ENCODE measurements at places on chromosomes 4 and X. TPM values are rescaled to one million over a fixed set of nuclear protein-coding genes. Genes with fewer than 3 reads are reported as not detected.

The CLCN4 gene
- total RNA-seq, result 11.2 TPM

The BGN gene
- 2.1 TPM for total RNA-seq

The C4orf51 gene
- total RNA-seq, result not detected

DNA sequence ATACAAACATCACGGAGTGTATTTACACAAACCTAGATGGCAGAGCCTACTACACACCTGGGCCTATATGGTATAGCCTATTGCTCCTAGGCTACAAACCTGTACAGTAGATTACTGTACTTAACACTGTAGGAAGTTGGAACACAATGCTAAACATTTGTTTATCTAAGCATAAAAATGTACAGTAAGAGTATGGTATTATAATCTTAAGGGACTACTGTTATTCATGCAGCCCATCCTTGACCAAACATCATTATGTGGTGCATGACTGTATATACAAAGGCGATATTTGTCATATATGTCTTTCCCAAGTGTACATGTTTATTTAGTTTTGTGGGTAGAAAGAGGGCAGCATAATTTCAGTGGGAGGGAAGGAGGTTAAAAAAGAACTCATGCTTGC, 177.7 kb upstream of the FSTL5 start:
- no peak for DNase-seq

DNA sequence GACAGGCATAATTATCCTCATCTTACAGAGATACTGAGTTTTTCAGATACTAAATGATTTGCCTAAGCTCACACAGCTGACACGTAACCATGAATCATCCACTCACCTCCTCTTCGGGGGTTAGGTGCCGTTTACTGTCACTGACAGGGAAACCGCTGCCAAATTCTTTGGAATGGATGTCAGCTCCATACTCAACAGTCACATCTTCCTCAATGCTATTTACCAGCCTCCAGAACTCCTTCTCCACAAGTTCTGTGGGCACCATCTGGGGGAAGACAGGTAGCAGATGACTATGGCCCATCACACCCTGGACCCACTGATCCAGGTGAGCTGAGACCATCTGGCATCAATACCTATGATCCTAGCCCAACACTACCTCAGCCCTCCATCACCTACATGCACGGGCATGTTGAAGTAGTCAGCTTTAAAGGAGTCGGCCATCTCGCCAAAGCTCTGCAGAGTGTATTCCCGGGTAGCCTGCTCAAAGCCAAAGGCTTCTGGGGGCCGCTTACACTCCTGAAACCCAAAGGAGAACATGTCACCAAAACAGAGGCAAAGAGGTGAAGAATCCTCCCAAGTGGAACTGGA, 13.5 kb downstream of the KDM5C start:
- no peak for DNase-seq

DNA sequence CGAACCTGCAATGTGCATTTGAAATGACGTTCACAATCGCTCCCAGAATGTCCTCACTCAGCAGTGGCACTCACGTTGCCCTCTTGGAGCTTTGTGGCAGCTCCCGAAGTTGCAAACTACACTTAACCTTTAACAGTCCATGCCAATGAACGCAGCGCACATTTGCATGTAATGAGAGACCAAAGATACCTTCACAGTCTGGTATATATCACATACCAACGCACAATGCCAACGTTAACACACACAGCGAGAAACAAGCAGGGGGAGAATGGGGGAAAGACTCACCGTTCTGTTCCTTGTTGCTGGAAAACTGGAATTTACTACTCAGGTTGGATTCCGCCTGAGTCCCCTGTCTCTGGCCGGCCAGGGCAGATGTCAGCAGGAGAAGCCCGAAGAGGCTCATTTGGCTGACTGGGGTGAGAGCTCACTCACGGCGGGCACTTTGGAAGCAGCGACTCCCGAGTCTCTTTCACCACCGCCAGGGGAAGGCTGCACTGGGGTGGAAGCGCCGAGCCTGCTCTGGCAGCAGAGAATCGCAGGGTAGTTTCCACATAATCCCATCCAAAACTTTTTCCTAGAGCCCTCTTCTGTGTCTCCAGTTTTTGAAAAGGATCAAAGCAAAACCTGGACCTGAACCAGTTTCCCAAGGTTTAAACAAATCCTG, 966 bp downstream of the PDGFC start:
- DNase-seq, result peak; percentile 63

DNA sequence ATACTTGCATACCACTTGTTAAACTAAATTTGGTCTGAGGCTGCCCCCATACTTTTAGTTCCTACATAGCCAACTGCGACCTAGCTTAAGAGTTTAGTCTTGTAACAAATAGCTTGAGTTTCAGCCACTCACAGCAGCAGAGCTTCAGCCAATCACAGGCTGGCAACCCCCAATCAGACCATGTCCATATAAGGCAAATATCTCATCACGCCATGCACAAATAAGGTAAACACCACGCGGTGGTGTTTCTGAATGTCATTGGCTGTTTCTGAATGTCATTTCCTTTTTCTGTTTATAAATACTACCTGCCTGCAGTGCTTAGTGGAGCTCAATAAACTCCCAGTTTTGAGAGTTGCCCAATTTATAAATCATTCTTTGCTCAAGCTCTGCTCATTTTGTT, 143.1 kb upstream of the MAD2L1 start:
- no peak for DNase-seq

DNA sequence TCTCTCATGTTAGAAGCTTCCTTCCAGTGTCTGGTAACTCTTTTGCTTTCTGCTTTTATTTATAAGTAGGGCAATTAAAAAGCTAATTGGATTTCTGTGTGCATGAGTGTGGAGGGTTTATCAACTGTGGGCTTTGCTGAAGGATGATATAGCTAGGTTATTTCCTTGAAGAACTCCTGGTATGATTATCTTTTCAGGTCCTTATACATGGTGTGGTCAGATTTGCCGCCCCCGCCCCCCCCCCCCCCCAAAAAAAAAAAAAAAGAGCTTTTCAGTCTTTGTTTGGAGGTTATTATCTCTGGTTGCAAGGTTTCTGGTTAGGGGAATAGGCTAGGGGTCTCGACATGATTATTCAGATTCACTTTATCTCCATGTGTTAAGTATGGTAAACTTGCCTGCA, 35.9 kb downstream of the MOB1B start:
- DNase-seq, result no peak

GRCh38 chrX:136318895-136319597, 18.3 kb downstream of the ADGRG4 start:
- no peak for DNase-seq
